ENCODE measurements at places on chromosomes 4 and X.

- DNase-seq = no peak
These were observed 169.2 kb upstream of the IL15 start for GRCh38 chr4:141467225-141467624.

GRCh38 chr4:168633064-168633463 is 136.2 kb downstream of the PALLD start:
- DNase-seq = no peak

GRCh38 chrX:8242431-8243020 is 71.5 kb upstream of the VCX2 start:
- no peak for DNase-seq

- DNase-seq = no peak
These were observed 6.2 kb downstream of the CTBP1 start for GRCh38 chr4:1242506-1243450.

GRCh38 chrX:122445466-122445865 is 738.6 kb upstream of the GRIA3 start:
- DNase-seq = no peak

DNA sequence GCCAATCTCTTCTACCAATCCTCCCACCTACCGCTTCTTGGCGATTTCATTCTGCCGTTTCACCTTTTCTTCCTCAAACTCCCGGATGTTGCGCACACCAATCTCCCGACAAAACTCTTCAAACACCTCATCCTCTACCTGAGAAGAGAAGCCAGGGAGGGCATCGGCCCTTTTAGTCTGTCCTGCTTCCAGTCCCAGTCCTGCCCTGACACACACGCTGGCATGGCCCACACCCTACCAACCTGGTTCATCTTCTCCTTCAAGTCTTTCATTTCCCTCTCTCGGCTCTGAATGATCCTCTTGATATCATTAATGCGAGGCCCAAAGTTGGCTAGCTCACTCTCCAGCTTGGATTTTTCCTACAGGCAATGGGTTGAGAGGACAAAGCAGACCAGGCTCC is 18.9 kb downstream of the SMC1A start:
- DNase-seq = no peak
